ENCODE measurements at places on chromosomes 7 and 10.

- no peak for DNase-seq
Measured at GRCh38 chr10:24777196-24777595, 53.5 kb upstream of the ARHGAP21 start.

- no peak for DNase-seq
Measured at GRCh38 chr7:52735656-52736055, 299.8 kb upstream of the POM121L12 start.

DNA sequence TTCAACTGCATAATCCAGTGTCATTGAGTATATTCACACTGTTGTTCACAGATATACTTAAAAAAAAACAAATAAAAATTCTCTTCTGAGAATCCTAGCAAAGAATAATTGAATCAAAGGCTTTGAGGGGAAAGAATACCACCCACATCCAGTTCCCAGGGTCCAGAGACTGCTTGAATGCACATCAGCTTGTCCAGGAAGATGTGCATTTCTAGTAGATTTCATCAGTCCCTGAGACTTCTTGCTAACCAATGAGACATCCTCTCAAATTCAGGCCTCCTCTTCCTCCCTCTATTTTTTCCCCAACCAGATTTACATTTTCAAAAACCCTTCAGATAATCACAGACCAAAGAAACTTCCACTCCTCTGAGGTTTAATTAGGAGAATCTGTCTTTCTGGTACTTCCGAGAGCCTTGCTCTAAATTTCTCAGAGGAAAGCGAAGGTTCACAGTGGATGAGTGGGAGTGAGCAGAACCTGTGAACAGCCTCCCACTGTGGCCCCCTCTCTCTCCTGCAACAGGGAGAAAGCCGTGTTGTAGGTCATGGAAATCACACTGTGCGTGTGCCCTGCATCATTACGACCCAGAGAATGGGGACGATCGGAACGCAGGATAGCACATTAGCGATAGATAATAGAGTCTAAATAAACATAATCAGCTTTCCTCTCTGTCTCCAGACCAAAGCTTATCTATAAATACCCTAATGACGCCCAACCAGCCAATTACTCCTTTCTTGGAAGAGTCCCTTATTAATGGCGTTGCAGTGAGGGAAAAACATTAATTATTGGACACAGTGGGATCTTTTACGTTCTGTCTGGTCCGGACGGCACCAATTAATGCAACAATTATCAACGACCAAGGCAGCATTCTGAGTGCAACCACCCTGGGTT, 212.5 kb downstream of the EMX2 start:
- DNase-seq, result no peak

DNA sequence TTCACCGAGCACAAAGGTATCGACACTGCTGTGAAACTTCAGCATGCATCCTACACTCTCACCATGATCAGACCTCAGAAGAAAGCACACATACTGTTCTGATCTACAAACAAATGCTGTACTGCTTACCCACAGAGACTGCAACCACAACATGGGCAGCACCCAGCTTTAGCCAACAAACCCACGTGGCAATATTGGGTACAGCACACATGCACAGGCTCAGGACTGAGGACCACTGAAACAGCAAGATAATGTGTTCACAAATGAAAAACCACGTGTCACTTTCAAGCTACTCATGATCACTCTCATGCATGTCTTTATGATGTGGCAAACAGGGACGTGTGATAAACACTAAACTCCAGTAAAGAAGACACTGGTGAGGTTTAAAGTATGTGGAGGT, 119.3 kb upstream of the PTN start:
- DNase-seq, result no peak

GRCh38 chr10:133457100-133457841, 3.5 kb downstream of the SCART1 start:
- no peak for DNase-seq

GRCh38 chr7:124792002-124792401, 26.4 kb upstream of the GPR37 start:
- DNase-seq, result peak; percentile 2

DNA sequence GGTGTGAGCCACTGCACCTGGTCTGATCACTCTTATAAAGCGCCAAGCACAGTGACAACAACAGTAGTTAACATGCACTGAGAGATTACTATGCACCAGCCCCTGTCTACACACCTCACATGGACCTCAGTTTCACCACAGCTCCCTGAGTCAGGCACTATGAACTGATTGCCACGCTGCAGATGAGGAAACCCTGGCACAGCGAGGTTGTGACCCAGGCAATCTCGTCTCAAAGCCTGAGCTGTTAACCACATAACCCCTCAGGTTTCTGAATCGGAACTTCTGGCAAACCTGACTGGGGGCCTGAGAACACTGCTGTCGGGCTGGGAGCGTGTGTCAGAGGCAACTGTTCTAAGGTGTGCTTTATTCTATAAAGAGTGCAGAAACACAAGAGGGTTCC, 150.8 kb downstream of the RNF216 start:
- no peak for DNase-seq

DNA sequence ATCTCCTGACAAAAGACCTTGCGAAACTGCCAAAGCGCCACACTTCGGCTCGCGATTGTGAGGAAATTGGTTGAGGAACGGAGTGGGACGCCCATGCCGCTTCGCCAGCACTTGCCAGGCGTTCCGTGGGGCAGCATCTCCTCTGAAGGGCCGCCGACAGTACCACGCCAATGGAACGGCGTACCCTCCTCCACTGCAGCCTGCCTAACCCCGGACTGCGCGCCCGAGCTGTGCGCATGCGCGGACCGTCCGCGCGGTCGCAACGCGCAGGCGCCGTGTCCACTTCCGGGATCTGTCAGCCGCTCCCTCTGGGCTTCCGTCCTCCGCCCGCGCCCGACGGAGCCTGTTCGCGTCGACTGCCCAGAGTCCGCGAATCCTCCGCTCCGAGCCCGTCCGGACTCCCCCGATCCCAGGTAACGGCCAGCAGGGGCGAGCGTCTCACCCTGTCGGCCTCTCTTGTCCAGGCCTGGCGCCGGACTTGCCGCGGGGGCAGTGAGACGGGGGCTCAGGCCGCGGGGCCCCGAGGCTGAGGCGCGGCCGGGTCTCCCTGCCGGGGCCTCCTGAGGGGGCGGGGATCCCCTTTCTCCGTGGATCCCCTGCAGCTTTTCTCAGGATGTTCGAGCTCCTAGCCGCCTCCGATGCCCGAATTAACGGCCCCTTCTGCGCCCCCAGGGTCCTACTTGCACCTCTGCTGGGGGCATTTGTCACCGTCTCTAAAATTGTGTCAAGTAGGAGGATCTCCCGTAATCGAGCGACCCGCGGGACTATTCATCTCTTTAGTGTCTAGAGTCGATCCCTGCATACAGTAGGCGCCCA, at the start of gene ARPC1A:
Gene ARPC1A (plus strand): TSS at position 307 of the 816 bp plus-strand sequence. CDS start 7,456 bp downstream, outside the sequence.
- DNase-seq, result peak; percentile 90

DNA sequence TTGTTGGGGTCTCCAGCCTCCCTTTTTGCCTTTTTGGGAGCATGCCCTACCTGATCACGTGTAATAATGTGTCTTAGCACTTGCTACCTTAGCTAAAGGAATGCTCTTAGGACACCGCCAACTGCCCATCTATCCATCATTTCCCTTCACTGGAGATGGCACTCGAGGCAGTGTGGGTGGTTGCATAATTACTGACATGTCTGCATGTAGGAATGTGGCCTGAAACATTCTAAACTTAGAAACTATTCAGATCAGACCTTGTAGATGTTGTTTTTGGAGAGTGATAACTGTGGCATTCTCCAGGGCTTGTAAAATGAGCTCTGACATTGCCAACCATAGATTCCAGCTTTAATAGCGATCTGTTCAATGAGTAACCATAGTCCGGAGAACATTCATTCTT, 365.8 kb downstream of the BBS9 start:
- DNase-seq, result peak; percentile 63

DNA sequence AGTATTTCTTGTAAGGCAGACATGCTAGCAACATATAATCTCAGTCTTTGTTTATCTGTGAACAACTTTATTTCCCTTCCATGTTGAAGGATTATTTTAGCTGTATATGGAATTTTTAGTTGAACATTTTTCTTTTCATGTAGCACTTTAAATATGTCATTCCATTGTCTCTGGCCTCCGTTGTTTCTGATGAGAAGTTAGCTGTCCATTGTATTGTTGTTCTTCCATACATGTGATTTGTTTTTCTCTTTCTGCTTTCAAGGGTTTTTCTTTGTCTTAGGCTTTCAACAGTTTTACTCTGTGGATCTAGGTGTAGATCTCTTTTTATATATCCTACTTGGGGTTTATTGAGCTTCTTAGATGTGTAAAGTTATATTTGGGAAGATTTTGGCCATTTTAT, 66.3 kb upstream of the COMTD1 start:
- DNase-seq, result no peak

GRCh38 chr10:33272635-33273034, 61.8 kb downstream of the NRP1 start:
- DNase-seq, result no peak

DNA sequence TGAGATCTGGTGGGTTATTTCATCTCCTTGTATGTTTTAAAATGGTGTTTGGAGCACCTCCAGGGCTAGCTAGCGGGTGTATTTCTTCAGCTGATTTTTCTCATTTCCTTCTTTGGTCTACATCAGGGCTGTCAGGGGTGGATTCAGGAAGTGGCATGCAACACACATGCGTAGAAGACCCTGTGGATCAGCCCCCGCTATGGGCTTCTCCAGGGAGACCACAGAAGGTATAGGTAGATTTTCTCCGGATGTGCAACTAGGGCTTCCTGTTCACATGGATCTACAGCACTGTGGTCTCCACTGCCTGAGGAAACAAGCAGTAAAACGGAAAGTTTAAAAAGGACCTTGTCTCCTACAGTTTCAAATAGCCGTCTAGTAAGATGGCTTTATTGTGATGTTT, 10.4 kb downstream of the NUB1 start:
- no peak for DNase-seq

- no peak for DNase-seq
Measured at GRCh38 chr10:6958711-6959110, 378.6 kb upstream of the PRKCQ start.

DNA sequence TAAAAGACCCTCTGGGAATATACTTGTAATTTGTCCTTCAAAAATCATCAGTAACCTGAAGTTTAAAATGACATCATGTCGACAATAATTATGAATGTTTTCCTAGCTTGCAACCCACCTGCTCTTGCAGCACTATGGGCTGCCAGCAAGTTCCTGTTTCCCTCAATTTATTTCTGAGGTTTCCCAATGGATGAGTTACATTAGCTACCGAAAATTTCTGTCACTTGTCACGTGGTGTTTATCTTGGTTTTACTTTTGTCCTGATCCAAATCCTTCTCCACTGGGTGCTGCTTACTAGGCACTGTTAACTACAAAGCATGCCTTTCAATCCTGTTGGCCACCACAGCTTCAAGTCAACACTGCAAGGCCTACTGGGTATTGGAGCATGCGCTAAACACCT, 31.5 kb downstream of the GIMAP8 start:
- DNase-seq, result no peak
